ENCODE measurements at places on chromosomes 2 and 18.

DNA sequence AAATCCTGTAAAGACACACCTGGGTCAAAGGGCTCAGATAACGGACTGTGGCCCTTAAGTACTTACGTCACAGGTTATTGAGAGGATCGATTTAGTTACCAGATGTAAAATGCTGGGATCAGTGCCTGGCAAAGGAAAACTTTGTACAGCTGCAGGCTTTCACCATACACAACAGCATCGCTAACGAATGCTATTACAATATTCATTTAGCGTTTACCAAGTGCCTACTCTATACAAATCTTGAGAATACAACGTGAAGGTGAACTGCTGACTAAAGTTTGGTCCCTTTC, 619 bp upstream of the MSH6 start:
- DNase-seq: no peak

DNA sequence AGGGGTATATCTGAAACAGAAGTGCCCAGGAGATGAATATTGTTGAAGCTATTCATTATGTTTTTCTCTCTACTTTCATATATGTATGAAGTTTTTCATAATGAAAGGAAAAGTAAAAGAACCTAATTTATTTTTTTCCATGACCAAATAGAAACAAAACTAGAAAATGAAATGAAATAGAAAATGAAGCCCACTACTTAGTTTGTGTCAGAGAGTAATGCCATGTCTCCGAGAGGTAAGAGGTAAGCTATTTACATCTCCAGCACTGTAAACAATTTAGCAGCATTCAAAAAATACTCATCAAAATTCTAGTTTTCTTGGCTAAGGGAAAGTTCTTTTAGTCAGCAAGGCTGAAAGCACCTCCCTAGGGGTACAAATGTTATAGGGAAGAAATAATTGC, 238.6 kb downstream of the PTH2R start:
- no peak for DNase-seq

GRCh38 chr2:234448506-234449184, 48.2 kb downstream of the ARL4C start:
- DNase-seq: no peak

DNA sequence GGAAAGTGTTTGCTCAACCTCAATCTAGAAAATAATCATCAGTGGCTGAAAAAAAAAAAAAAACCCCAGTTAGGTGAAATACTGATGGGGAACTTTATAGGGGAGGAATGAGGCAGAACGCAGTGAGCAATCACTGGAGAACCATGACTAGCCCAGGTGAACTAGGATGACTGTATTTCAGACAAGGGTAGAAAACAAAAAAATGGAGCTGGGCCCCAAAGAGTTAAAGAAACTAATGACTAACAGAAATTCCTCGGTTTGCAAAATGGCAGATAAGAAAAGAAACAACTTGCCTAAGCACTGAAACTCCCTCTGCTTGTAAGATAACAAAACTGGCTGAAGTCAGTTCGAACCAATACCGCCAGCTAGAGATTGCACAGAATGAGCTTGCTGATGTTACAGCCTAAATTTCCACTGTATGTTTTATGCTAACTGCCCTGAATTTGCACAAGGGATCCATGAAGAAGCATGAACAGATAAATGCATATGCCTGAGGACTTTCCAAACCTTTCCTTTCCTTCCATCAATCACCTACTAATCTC, 245.9 kb downstream of the METTL4 start:
- no peak for DNase-seq

- DNase-seq: peak; percentile 25
Measured at GRCh38 chr2:172442072-172442895, 14.9 kb downstream of the ITGA6 start.

GRCh38 chr2:143192106-143192505, 62.9 kb downstream of the ARHGAP15 start:
- no peak for DNase-seq

GRCh38 chr2:63408530-63408929, 179.7 kb downstream of the WDPCP start:
- DNase-seq: no peak

GRCh38 chr2:229920011-229920641, 1.7 kb downstream of the TRIP12 start:
- peak; percentile 58 for DNase-seq

DNA sequence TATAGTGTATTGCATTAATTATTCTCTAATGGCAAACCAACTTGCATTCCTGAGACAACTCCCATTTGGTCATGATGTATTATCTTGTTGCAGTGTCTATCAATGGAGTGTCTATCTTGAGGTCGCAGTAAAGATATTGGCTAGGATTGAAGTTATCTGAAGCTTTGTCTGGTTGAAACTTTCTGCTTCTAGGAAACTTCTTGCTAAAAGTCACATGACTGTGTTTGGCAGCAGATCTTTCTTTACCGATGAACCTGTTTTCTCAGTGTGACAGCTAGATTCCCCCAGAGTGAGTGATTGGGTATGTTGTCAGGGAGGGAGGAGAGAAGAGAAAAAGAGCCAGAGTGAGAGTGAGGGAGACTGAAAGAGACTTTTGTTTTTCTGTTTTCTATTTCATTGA, 119.6 kb downstream of the QPCT start:
- no peak for DNase-seq

- DNase-seq: no peak
Measured at GRCh38 chr18:44792456-44793061, 111.9 kb downstream of the SETBP1 start.

DNA sequence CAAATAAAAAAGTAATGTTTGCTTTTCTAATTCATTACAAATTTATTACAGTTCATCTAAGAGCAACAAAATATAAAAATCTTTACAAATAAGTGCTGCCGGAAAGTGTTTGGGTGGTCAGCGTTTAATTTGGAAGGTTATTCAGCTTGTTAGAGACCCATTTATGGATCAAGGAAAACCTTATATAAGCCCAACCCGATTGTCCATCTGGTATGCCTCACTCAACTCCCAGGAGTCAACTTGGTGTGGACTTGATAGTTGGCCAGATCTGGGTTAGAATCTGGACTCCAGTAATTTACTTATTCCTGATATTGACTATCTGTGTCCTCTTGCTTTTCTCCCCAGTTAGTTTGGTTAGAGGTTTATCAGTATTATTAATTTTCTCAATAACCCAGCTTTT, 106.2 kb downstream of the KCTD1 start:
- DNase-seq: no peak

- no peak for DNase-seq
Measured at GRCh38 chr2:95296011-95296410, 1.1 kb upstream of the KCNIP3 start.

GRCh38 chr2:158984604-158985135, 16.2 kb downstream of the TANC1 start:
- DNase-seq: no peak

DNA sequence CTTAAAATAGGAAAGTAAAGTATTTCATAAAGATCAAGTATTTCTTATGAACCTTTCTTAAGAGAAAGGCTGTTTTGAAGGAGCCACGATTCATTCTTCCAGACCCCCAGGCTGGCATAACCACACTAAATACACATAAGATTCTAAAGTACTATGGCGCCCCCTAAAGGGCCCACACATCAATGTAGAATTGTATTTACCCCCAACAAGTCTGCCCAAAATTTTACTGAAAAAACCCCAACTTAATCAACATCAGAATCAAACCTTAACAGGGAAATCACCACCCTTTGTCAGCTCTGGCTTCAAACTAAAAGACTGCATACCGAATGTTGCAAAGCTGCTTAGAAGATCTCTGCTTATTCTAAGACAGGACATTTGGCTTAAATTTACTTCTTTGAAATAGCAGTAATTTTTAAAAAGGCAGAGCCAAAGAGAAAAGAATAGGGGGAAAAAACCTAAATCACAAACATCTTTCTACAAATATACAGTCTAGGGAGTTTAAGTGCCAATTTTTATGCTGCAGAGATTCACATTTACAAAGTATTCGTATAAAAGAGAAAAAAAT, 20.4 kb upstream of the BCL2 start:
- peak; percentile 66 for DNase-seq

- no peak for DNase-seq
Measured at GRCh38 chr2:10664652-10665051, 25.1 kb downstream of the NOL10 start.

- DNase-seq: no peak
Measured at GRCh38 chr2:226308986-226309385, 490.6 kb downstream of the IRS1 start.

DNA sequence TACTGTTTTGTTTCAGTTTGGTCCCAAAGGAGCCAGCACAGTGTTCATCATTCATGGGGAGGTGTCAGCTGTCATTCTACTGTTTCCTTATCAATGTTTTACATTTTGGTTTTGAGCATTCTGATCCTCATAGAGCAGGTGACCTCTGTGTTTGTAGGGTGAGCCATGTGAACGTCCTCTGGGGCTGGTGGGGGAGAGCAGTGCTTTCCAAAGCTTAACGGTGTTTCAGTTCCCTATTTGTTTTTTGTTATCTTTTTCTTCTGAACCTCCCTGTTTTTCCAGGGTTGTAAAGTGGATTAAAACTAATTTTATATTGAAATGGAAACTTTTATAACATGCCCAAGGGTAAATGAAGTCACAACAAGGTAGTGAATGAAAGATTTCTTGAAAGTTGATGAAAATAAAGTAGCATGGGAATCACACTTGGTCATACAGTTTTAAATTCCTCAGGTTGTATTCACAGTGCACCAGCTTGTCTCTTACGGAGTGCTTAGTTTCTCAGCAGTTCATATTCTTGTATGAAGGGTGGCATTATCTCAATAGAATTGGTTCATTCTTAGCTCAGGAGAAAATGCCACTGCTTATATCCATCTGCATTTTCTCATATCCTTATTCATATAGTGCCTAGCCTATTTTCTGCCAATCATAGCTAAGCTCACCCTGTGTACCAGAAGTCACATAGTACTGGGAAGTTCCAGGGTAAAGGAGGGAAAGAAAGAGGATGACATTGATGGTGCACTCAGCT, 54.5 kb downstream of the MAP4K4 start:
- DNase-seq: no peak

DNA sequence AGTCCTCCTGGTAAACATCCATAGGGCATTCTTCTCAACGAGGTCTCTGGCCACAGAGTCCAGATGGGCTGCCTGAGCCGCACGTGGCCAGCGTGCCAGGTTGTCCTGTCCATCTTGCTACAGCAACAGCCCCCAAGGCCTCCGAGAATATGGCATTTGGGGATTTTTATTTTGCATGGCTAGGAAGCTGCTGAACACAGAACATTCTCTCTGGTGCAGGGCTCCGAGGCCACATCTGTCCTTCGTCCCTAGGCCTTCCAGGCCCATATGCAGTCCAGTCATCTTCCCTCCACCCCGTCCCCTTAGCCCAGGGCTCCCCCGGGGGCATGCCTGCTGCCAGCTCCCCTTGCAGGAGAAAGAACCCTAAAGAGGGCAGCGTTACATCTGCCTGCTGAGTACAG, 2.3 kb downstream of the HDAC4 start:
- no peak for DNase-seq

DNA sequence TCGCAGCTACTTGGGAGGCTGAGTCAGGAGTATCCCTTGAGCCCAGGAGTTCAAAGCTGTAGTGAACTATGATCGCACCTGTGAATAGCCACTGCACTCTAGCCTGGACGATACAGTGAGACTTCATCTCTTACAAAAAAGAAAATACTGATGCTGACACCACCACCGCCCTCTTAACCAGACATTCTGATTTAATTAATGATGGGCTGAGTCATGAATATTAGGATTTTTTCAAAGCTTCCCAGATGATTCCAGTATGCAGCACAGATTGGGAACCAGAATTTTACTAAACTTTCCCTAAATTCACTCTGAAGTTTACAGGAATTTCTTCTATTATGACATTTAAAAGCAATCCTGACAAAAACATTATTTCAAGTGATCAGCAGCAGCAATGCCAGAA, 130.1 kb downstream of the ERBB4 start:
- no peak for DNase-seq

- no peak for DNase-seq
Measured at GRCh38 chr2:85452237-85452636, 33.7 kb downstream of the SH2D6 start.

- no peak for DNase-seq
Measured at GRCh38 chr2:8255448-8255800, 426.4 kb upstream of the ID2 start.

GRCh38 chr18:26082475-26082874, 7.9 kb downstream of the SS18 start:
- DNase-seq: no peak

GRCh38 chr18:6792391-6792790, 62.9 kb downstream of the ARHGAP28 start:
- no peak for DNase-seq

DNA sequence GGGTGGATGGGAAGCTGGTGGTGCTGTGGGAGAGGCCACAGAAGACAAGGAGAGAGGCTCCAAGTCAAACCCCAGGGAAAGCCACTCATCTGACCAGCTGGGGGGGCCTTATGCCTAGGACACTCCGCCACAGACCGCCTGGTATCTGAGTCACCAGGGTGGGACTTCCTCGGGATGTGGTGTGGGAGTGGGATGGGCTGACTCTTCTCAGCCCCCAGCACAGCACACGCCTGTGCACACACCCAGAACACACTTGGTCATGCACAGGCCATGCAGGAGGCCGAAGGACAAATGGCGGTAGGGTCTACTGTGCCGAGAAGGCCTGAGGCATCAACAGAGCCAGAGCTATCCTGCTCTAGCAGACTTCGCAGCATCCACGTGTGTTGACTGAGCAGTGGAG, 136.4 kb downstream of the INHBB start:
- DNase-seq: no peak

DNA sequence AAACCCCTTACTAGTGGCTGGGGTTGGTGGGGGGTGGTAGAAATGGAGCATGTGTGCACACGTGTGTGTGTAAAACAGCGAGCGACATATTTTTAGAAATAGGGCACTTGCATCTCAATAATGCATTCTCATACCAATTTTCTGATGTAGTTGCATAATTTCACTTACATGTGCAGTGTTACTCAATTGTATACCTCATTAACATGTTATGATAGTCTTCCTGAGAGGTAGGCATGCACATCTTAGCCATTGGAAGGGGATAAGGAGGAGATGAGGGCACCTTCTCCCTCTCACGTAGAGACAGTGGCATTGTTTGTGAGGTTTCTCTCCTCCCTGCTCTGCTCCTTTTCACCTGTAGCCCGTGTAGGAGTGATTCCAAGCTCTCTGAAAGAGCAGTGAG, 44.6 kb upstream of the RND3 start:
- no peak for DNase-seq

DNA sequence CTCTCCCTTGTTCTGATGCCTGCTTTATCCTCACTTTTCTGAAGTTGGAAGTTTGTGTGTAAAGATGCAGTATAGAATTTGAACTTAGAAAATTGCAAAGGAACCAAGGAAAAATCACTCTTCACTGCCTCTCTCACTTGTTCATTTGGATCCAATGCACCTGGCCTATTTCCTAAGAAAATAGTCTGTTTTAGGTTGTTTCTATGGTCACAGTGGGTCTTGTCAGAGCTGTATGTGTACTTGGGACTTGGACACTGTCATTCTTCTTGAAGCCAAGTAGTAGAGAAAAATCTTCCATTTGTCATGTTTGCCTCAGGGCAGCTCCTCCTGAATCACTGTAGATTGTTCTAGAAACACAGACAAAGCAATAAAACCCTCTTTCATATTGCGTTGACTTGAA, 80.3 kb upstream of the SESTD1 start:
- no peak for DNase-seq
